ENCODE measurements at places on chromosomes 16 and 17.

DNA sequence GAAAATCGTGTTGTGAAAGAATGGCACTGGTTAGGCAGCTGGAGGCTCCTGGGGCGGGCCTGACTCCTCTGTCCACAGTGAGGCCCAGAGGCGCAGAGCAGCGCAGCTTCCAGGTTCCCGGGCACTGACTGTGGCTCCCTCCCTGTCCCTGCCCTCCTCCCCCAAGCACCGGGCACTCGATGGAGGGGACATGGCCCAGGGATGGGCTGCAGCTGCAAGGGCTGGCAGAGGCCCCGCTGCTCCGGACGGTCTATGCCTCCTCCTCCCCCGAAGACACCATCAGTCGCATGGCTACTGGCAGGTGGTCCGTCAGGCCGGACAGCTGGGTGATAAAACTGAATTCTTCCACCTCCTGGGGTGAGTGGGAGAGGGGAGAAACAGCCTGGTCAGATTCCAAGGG, 50.1 kb downstream of the PRMT7 start:
- DNase-seq = no peak

- no peak for DNase-seq
Measured at GRCh38 chr17:81117672-81118198, 47.6 kb upstream of the PVALEF start.

DNA sequence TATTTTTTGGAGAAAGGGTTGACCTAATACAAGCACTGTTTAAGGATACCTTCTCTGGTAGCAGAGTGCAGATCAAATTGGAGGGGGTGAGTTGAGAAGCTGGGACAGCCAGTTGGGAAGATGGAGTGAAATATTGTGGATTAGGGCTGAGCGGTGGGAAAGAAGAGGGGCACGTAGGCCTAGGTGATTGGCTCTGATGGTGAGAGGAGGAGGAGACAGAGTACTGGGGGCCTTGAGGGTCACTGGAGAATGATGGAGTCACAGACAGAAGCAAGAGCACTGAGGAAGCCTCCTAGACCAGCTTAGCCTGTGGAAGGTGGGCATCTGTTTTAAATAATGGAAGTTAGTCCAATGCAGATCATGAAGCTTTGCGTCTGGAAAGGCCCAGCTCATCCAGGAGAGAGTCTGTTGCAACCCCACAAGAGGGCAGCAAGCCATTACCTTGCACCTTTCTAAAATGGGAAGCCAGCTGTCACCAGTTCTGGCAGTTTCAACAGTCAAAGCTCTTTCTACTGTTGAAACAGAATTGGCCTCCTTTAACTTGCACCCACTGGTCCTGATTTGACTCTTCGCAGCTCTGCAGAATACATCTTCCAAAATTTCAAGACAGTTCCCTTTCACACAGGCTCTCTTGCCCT, 11.8 kb downstream of the SLC9A5 start:
- DNase-seq = no peak

- no peak for DNase-seq
Measured at GRCh38 chr17:81906476-81907218, 4.6 kb downstream of the PCYT2 start.

GRCh38 chr17:34755981-34756636, 176.7 kb downstream of the TMEM132E start:
- no peak for DNase-seq

- no peak for DNase-seq
Measured at GRCh38 chr17:39562395-39562794, 45.3 kb downstream of the NEUROD2 start.

DNA sequence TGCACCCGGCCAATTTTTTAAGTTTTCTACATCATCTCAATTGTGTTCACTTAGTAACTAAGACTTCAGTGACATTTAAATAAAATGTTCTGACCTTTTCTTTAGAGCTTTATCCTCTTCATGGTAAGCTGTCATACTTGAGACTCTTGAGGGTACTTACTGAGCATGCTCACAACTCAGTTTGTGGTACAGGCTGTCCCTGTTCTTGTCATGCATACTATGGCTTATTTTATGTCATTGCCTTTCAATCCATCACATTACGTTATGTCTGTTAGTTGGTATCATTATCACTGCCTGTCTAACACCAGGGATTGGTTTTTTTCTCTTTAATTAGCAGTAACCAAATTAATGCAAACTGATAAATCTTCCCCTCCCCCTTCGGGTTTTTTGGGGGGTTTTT, 41.9 kb upstream of the RHBDL3 start:
- DNase-seq = no peak

DNA sequence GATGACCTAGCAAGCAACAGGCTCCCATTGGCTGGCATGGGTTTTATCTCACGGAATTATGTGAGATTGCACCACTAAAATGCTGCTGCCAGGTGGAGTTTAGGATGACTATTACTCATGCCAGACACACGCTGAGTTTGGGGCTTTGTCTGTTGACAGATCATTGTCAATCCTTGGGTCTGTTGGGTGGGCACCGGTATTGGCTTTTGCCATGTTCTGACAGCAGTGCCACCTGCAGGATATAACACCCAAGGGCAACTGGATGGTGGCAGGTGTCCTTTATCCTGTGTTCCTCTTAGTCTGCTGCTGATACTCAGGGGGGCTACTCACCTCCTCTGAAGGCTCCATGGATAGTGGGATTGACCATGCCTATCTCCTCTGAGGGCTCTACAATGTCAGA, 221.6 kb upstream of the DYNLRB2 start:
- no peak for DNase-seq

DNA sequence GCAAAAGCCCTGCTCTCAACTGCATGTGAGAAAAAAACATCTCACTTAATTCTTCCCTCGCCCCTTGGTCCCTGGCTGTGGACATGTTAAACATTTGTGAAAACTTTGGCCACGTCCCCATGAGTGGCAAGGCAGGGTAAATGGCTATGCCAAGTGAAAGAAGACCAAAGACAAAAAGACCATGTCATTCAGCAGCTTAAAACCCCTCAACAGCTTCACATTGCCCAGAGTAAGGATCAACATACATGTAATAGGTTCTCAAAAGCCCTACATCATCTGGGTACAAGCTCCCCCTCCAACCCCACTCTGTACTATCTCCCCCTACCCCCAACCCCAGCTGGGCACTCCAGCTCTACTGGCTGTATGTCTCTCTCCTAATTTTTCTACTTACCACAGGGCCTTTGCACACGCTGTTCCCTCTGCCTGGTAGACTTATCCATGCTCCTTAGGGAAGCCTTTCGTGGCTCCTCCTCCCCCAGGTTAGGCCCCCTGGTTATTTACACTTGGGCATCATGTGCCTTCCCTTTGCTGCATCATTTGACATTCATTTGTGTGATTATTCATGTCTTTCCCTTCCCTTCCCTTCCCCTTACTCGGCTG, 75.7 kb downstream of the NDE1 start:
- no peak for DNase-seq

DNA sequence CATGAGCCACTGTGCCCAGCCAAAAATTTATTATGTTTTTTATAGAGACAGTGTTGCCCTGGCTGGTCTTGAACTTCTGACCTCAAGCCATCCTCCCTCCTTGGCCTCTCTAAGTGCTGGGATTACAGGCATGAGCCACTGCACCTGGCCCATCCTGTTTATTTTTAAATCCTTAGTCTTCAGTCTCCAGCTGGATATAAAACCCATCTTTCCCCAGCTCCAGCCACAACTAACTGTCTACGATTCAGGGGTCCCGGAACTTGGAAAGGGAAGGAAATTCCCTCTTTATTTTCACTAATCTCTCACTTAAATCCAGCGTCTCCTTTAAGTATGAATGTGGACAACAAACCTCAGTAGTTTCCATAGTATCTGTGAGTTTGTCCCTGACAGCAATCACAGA, 62.2 kb downstream of the IQCK start:
- no peak for DNase-seq

- no peak for DNase-seq
Measured at GRCh38 chr17:14940938-14941265, 324.2 kb downstream of the PMP22 start.

- DNase-seq = no peak
Measured at GRCh38 chr16:65601781-65602180, 479.9 kb upstream of the CDH11 start.

DNA sequence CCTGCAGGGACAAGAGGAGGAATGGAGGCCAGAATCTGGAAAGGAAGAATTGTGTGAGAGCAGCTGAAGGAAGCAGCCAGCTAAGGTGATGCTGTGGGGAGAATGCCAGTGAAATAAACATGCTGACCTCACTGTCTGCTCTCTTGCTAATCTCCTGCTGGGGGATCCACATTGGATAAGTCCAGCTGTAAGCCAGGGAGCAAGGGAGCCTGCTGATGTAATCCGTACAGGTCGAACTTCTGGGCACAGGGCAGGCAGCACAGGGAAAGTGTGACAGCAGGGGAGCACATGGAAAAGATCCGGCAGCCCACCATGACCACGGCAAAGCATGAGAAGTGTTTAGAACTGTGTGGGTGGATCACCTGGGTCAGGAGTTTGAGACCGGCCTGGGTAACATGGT, 7.5 kb upstream of the XPO6 start:
- no peak for DNase-seq

DNA sequence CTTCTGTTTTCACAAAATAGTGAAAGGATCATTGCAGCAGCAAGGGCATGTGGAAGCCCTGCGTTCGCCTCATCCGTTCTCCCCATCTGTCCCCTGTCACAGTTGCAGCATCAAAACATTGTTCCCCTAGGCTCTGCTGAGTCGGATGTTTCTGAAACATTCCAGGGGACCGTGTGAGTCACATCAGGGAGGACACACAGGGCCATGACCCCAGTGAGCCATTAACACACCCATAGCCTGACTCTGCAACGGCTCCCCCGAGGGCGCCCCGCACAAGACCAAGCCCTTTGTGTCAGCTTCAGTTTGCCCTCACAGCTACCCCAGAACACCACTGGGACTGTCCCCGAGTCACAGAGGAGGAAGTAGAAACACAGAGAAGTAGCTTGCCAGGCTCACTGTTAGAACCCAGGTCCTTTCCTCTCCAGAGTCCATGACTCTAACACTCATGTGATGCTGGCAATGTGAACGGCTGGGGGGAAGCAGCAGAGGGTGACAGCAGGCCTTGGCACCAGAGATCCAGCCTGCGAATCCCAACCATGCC, 63.3 kb upstream of the HSBP1 start:
- no peak for DNase-seq

DNA sequence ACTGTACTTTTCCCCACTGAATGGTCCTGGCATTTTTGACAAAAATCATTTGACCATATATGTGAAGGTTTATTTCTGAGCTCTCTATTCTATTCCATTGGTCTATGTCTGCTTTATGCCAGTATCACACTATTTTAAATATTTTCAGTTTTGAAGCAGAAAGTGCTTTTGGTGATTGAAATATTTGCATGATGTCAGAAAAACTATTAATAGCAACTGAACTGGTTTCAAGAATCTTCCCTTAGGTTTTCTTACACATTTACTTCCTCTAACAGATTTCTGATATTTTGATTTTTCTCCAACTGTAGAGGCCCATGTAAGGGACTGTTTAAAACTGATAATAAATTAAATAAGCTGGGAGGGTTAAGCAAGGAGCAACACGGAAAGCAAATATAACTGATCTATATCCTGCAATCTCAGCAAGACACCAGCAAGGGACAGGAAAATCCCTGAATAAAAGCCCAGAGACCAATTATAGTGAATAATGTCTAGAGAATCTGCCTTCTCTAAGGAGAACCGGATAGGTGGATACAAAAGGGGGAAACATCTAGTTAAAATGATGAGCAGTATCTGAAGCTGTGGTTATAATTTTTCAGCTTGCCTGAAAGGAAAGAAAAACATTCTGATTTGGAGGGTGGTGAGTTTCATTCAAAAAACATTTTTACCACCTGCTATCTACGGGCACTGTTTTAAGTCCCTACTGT, 80.9 kb upstream of the STAC2 start:
- DNase-seq = no peak

DNA sequence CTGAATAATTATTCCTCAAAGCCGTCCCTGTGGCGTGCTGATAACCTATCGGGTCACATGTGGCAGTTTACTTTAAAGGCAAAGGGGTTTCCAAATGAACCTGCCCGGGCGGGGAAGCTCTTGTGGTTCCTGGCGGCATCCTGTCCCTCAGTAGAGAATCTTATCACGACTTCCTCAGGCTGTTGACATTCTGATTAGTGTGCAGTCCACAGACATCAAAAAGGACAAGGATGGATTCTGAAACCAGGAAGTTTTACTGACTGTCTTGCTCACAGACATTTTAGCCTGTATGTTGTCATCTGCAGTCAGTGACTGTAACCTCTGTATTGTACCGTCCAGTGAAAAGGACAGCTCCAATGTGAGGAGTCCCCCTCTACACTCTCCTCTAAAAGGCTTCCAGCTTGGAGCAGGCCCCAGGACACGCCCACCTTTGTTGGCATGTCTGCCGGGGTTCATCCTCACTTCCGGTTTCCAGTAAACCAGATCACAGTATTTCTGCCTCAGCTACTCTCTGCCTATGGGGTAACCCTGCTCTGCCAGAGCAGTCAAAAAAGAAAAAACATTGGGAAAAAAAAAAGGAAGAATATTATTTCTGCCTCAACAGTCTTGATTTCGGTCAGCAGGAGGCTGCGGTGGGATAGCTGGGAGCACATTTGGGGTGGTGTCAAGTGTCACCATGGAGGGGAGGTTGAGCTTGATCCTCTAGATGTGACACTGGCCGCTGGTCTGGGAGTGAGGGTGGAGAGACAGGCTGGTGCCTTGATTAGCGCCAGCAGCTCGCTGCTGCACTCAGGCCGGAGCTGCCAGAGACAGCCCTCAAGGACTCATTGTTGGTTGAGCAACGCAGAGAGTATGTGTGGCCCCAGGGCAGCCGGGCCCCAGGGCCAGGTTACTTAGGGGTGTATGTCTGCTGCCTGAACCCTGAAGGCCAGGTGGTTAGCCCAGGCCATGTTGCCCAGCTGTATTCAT, 89.0 kb upstream of the DNAH17 start:
- no peak for DNase-seq

GRCh38 chr17:7095625-7096024, 15.6 kb upstream of the CLEC10A start:
- DNase-seq = no peak

DNA sequence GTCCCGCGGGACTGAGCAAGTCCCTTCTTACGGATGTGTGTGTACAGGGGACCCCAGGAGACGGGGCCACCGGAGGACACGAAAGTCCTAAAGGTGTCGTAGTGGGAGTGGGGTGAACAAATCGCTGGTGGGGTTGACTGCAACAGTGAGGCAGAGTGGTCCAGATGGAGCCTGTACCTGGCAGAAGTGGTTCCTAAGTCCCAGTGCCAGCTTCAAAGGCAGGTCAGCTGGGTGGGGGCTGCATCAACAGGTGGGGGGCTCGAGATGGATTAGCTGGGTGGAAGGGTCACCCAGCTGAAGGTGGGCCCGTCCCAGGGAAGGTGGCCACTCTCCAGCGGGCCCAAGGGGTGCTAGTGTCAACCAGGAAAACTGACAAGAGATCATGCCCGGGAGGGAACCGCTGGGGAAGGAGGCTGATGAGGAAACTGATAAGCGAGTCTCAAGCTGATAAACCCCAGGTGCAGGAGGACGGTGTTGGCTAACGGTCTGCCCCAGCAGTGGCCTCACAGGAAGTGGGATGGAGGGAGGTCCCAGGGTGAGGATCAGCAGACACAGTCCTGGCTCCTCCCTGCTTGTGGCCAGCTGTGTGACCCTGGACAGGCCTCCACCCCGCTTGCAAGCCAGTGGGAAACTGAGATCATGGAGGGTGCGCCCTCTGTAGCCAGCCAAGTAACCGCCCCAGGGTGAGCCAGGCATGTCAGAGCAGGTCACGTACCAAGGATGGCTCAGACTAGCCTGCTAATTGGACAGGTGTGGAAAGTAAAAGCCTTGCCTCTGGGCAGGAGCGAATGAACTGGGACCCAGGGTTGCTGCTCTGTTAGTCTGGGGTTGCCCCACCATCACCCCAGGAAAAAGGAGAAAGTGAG, 1.0 kb downstream of the ORAI3 start:
- no peak for DNase-seq

Data from HS-27A (cell line).